ENCODE measurements at places on chromosomes 2 and 18. TPM values are rescaled to one million over a fixed set of nuclear protein-coding genes. Genes with fewer than 3 reads are reported as not detected.

- DNase-seq, result no peak
- H3K4me1 ChIP-seq, result no peaks in the 10 kb centered on the region
- peaks cover 2% of the 10 kb centered on the region for H3K27me3 ChIP-seq
- no peaks in the 10 kb centered on the region for H3K36me3 ChIP-seq
- no peak overlapping the region for H3K4me3 ChIP-seq
Measured at GRCh38 chr2:205857520-205858237, 175.4 kb downstream of the NRP2 start.

DNA sequence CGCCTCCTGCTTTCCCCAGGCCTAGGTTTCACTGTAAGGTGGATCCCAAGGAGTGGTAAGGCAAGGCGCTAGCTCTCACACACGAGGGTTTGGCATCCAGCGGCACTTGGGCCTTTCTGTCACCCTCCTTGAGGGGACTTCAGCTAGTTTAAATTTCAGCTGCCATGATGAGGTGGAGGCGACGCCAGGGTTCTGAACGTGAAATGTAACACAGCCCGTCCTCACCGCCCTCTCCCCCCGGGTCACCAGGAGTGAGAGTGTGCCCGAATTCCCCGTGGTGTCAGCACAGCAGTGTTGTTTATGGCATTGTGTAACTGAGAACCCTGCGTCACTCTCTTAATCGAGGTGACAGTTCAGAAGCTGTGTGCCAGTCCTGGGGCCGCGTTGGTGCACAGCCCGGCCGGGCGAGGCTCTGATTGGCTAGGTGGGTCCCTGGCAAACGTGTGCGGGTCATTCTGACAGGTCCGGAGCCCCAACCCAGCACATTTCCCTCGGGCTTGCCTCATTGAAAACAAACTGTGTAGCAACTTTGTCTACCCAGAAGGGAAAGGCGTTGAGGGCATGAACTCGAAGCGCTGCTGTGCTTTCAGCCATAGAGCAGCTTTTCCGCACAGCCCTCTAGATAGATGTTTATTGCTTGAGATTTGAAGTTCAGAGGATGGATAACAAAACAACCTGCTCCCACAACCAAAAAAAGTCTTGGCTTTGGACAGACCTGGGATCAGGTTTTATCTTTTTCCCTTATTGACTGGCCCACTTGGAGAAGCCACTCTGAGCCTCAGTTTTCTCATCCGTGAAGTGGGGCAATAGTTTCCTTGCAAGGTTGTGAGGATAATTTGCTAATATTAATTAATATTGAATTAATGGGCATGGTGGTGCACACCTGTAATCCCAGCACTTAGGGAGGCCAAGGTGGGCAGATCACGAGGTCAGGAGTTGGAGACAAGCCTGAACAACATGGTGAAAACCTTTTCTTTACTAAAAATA, 4.9 kb downstream of the CIDEA start:
- H3K27me3 ChIP-seq, result peaks cover 32% of the 10 kb centered on the region
- H3K4me1 ChIP-seq, result no peaks in the 10 kb centered on the region
- H3K36me3 ChIP-seq, result no peaks in the 10 kb centered on the region
- H3K4me3 ChIP-seq, result no peak overlapping the region
- no peak for DNase-seq

- no peak overlapping the region for H3K27ac ChIP-seq
- no peak for DNase-seq
- peaks cover 1% of the 10 kb centered on the region for H3K36me3 ChIP-seq
- H3K4me1 ChIP-seq, result peaks cover 11% of the 10 kb centered on the region
Measured at GRCh38 chr2:32696439-32696838, 68.6 kb downstream of the TTC27 start.

DNA sequence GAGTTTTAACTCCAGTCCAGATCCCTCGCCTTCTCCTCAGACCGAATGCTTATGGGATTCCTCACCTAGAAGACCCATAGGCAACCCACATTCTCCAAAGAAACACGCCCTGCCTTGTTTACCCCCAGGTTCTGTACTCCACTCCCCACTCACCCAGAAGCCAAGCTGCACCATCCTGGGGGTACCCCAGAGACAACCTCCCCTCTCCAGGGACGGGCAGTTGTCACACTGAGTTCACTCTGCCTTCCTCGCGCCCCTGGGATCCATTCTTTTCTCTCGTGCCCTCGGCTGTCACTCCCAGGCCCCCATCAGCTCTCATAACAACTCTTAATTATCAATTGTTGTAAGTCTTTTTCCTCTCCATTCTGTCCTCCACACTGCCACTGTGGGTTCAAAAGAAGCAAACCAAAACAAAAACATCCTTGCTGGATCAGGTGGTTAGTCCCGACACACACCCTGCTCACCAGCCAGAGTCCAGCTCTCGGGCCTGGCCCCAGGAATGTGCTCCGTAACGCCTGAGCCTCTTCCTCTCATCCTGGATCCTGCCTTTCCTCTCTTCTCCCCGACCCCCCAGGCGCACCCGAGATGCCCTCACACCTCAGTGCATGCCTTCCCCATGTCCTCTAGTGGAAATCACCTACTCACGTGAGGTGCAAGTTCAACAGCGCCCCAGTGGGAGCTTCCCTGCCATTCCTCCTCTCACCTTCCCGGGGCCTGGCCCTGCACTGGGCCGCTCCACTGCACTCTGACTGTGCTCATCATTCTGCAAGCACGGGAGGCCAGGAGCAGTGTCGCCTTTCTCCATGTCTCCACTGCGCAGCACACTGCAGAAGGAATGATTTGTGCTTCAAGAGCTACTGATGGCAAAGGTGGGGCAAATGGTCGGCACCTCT, 20.7 kb downstream of the COX7A2L start:
- DNase-seq, result no peak
- H3K4me3 ChIP-seq, result no peak overlapping the region
- peak overlapping the region; percentile 47 for H3K27ac ChIP-seq
- H3K27me3 ChIP-seq, result no peaks in the 10 kb centered on the region

GRCh38 chr2:11876436-11876835, 130.0 kb downstream of the LPIN1 start:
- H3K36me3 ChIP-seq, result no peaks in the 10 kb centered on the region
- H3K27ac ChIP-seq, result no peak overlapping the region
- H3K4me1 ChIP-seq, result no peaks in the 10 kb centered on the region
- DNase-seq, result no peak
- H3K4me3 ChIP-seq, result no peak overlapping the region
- peaks cover 15% of the 10 kb centered on the region for H3K27me3 ChIP-seq

GRCh38 chr2:24329700-24330099, 30.6 kb downstream of the ITSN2 start:
- H3K36me3 ChIP-seq, result peaks cover 7% of the 10 kb centered on the region
- peaks cover 16% of the 10 kb centered on the region for H3K4me1 ChIP-seq

GRCh38 chr2:18585526-18585925, 3.8 kb downstream of the NT5C1B start:
- peaks cover 3% of the 10 kb centered on the region for H3K36me3 ChIP-seq
- no peaks in the 10 kb centered on the region for H3K4me1 ChIP-seq
- H3K27me3 ChIP-seq, result no peaks in the 10 kb centered on the region
- no peak overlapping the region for H3K27ac ChIP-seq
- DNase-seq, result no peak

DNA sequence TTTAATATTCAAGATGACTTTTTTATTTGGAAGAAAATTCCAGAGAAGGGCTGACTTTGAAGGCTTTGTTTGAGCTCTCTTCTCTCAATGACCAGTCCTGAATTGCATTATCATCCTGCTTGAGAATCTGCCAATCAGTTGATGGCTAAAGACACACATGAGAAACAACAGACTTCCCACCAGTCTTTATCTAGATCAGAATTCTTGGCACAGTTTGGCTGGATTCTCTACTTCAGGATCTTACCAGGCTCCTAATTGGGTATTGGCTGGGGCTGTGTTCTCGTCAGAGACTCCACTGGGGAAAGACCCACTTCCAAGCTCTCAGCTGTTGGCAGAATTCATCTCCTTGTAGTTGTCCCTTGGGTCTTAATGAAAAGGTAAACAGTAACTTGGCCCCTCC, 86.0 kb downstream of the WDSUB1 start:
- H3K4me1 ChIP-seq, result peaks cover 14% of the 10 kb centered on the region
- peaks cover 4% of the 10 kb centered on the region for H3K27me3 ChIP-seq
- no peak overlapping the region for H3K4me3 ChIP-seq
- DNase-seq, result no peak
- H3K27ac ChIP-seq, result no peak overlapping the region

GRCh38 chr2:27708666-27709065, 45.0 kb downstream of the SLC4A1AP start:
- H3K36me3 ChIP-seq, result no peaks in the 10 kb centered on the region
- peaks cover 30% of the 10 kb centered on the region for H3K4me1 ChIP-seq
- no peak for DNase-seq
- no peak overlapping the region for H3K27ac ChIP-seq
- H3K4me3 ChIP-seq, result no peak overlapping the region

DNA sequence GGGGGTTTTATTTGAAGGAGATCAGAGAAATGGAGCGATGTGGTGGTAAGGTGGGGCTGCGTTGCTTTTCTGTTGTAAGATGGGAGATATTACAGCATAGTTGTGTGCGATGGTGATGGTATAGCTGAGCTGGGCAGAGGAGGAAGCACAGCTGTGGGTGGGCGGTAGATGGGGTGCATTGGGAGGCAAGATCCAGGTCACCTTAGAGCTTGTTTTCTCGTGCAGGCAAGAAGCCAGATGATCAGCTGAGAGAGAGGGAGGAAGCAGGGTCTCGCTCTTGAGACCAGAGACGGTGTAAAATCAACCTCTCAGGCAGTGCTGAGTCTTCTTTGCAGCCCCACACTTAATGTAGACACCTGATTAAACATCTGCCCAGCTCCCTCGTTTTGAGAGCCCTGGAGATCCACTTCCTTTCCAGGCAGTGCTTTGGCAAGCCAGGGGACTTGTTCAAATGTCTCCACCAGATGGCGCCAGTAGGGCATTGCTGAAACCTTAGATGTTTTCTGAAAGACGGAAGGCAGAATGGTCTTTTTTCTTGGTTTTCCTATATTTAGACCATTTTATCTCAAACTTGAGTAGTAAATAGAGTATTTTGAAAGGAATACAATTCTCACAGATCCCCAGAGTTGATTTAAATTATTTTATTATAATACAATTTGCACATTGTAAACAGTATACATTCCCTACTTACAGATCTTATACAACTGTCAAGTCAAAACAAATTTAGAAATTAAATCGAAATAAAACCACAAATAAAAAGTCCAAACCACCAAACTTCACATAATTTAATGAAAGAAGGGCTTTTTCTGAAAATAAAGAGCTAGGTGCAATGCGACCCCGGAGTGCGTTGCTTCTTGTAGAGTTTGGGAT, 21.1 kb upstream of the LYPD6B start:
- H3K4me1 ChIP-seq, result peaks cover 12% of the 10 kb centered on the region
- H3K36me3 ChIP-seq, result peaks cover 4% of the 10 kb centered on the region
- H3K27ac ChIP-seq, result no peak overlapping the region

- peak overlapping the region; percentile 40 for H3K27ac ChIP-seq
- DNase-seq, result no peak
- H3K27me3 ChIP-seq, result no peaks in the 10 kb centered on the region
- H3K36me3 ChIP-seq, result no peaks in the 10 kb centered on the region
- H3K4me3 ChIP-seq, result no peak overlapping the region
Measured at GRCh38 chr2:173286153-173286809, 68.4 kb upstream of the CDCA7 start.

DNA sequence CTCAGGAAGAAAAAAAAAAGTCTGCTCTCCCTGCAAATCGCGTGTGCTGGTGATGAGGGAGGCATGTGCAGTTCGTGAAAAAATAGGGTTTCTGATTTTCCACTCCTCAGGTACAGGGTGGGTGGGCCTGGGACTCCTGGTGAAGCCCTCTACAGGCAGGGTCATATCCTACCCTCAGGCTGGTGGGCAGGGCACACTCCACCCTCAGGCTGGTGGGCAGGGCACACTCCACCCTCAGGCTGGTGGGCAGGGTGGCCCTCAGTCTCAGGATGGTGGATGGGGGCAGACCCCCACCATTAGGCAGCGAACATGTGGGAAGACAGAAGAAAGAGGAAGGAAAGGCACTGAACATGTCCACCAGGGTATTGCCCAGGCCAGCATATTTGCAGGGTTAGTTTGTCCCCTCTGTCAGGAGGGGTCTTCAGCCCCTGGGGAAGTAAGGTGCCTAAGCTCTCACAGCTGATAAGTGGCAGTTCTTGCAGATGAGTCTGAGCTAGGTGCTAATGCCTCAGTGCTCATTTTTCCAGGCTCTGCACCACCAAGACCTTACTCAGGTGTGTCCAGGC, 95.2 kb upstream of the RAB6C start:
- H3K36me3 ChIP-seq, result no peaks in the 10 kb centered on the region
- peaks cover 5% of the 10 kb centered on the region for H3K27me3 ChIP-seq
- no peak for DNase-seq
- no peaks in the 10 kb centered on the region for H3K4me1 ChIP-seq

DNA sequence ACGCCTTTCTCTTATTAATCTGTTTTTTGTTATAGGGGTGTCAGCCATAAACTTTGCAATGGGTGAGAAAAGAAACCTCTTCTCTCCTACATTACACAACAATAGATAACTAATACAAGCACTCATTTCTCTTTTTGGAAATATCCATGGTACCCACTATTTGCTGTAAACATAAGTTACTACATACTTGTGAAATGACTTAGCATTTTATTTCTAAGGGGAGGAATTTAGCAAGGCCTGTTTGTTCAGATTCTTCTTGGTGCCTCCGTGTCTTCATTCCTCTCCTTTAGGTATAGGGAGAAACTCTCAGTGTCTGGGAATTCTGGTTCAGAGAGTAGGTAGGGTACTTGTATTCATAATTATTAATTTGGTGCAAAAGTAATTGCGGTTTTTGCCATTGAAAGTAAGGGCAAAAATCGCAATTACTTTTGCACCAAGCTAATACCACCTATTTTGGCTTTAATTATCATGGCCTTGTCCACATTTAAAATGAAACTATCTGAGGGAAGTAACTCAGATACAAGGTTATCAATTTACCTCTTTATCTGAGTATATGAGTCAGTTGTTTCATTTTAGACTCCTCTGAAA, 134.8 kb downstream of the MREG start:
- no peak for DNase-seq
- H3K4me1 ChIP-seq, result no peaks in the 10 kb centered on the region
- no peak overlapping the region for H3K4me3 ChIP-seq
- peaks cover 8% of the 10 kb centered on the region for H3K27me3 ChIP-seq

GRCh38 chr2:232521098-232521497, 910 bp downstream of the PRSS56 start:
- H3K27me3 ChIP-seq, result peaks cover 23% of the 10 kb centered on the region
- no peak overlapping the region for H3K27ac ChIP-seq
- DNase-seq, result no peak
- no peaks in the 10 kb centered on the region for H3K4me1 ChIP-seq
- H3K4me3 ChIP-seq, result no peak overlapping the region

- H3K4me1 ChIP-seq, result peaks cover 77% of the 10 kb centered on the region
- DNase-seq, result no peak
- H3K27ac ChIP-seq, result no peak overlapping the region
- H3K27me3 ChIP-seq, result no peaks in the 10 kb centered on the region
- H3K36me3 ChIP-seq, result peaks cover 30% of the 10 kb centered on the region
Measured at GRCh38 chr2:143163499-143163898, 34.3 kb downstream of the ARHGAP15 start.

The MYOM1 gene
- total RNA-seq, result 0.22 TPM

The EMILIN1 gene
- total RNA-seq, result 1.5 TPM

The NETO1 gene
- not detected for total RNA-seq

The LRRC30 gene
- total RNA-seq, result not detected

The SCYGR4 gene
- not detected for total RNA-seq

The ANKMY1 gene
- 21.9 TPM for total RNA-seq

The RGPD3 gene
- total RNA-seq, result 0.16 TPM

The DSEL gene
- 0.03 TPM for total RNA-seq

The SH2D6 gene
- 0.70 TPM for total RNA-seq

Measured in activated T-helper 1 cell treated with anti-CD3 and anti-CD28 coated beads, Interleukin-12 subunit alpha, Interleukin-12 subunit beta, Interleukin-2, Interleukin-4 antibody, amounts not matched to agents 30 ng/mL and 10 ng/mL and 1 ng/mL, durations not matched to agents 14 hours and 24 hours and 36 hours (primary cell).